ENCODE measurements at places on chromosomes 5 and 9.

- no peak for DNase-seq
Measured at GRCh38 chr5:143130613-143131305, 272.7 kb downstream of the NR3C1 start.

DNA sequence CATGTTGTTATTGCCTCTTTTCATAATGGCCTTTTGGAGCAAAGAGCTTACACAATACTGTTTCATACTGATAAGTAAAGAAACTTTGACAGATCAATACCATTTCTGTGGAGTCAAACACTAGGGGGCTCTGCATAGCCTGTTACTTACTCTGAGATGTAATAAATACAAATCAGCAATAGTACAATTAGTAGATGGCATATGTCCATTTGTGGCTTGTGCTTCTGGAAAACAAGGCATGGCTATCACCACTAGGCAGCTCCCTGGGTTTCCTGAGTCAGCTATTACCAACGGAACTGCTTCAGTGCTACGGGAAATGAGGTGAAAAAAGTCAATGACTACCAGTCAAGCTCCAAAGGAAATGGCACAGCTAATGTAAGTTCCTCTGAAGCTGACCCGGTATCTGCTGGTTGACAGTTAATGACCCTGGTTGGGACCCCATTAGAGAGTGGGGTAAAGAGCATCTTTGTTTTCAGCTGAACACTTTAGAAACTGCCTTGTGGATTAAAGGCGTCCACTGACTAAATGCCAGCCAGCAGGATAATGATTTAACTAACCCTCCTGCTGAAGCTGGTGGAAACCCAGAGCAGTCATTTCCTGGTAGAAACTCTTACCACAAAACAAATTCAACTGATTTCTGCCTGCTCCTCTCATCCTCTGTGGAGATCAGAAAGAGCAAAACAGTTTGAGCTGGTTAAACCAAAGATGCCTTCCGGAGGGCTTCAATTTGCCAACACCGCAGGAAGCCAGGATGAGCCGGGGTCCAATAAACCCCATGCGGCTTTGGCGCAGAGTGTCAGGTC is 69.0 kb upstream of the FAM169A start:
- DNase-seq = no peak

GRCh38 chr5:180950291-180950949 is 38.2 kb upstream of the BTNL3 start:
- no peak for DNase-seq

DNA sequence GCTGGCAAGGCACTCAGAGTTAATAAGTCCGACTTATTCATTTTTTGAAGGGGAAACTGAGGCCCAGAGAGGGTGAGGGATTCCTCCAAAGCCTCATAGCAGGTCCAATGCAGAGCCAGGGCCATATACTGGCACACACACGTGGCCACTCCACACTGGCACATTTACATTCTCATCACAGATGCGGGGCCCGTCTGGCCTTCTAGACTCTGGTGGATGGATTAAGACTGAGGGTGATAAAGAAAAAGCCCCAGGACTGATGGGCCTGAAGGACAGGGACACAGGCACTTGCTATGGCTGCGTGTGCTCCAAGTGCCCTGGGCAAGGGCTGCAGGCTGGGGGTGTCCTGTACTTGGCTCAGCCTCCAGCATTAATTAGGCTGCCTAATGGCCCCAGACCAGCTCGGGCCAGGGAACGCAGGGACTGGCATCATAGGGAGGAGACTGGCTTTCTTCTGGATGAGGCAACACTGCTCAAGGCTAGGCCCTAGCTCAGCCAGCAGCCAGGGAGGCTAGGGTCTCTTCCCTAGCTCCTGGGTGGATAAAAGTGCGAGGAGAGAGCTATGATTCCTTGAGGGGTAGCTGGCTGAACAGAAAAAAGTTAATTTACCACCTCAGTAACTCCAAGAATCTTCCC is 28.5 kb upstream of the CSF1R start:
- no peak for DNase-seq

DNA sequence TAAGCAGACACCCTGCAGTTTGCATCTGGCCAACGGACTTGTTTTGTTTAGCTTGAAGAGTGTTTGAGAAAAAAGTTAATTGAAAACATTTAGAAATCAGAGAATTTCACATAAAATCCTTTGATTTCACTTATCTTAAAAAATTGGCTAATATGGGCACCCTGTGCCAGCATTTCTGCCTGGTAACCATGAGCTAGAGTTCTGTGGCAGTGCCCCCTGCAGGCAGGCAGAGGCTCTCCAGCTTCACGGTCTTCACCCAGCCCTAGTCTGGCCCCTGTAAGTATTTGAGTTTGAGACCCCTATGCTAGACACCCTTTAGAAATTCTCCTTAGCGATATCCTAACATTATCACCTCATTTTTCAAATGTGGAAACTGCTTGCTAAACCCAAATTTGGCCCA is 18.8 kb upstream of the FANCC start:
- no peak for DNase-seq

DNA sequence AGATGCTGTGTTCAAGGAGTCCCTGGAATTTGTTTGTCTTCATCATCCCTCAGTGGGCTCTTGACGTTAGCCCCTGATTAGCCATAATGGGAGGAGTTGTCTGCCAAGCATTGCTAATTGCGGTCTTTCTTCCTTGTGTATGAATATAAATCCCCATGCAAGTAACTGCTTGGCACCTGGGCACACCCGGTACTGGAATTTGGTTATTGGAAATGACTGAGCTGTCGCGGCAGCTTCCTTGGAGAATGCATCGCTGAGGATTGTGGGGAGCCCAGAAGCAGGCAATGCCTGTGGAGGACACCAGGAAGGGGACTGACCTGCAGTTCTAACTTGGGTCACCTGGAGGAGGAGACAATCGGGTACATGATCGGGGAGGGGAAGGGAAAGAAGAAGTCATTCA is 53.3 kb upstream of the CTSL start:
- DNase-seq = no peak

DNA sequence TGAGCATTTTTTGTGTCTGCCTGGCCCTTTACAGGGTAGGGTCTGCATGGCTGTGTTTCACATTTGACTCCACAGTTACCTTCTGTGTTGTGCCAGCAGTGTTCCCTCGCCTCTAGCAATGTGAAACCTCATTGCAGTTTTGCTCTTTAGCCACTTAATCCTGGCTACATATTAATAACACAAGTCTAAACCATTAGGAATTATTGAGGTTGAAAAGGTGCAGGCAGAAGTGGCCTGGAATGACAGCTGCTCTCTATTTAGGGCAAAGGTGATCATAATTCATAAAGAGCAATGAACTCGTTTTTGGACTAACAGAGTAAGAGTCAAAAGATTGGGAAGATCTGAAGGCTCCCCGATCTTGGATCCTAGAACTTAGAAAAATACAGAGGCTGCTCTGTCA is 176.7 kb upstream of the RAD23B start:
- DNase-seq = no peak

GRCh38 chr5:37740331-37741066 is 99.3 kb downstream of the GDNF start:
- no peak for DNase-seq

GRCh38 chr9:33471361-33471760 is 2.4 kb downstream of the NOL6 start:
- DNase-seq = no peak

DNA sequence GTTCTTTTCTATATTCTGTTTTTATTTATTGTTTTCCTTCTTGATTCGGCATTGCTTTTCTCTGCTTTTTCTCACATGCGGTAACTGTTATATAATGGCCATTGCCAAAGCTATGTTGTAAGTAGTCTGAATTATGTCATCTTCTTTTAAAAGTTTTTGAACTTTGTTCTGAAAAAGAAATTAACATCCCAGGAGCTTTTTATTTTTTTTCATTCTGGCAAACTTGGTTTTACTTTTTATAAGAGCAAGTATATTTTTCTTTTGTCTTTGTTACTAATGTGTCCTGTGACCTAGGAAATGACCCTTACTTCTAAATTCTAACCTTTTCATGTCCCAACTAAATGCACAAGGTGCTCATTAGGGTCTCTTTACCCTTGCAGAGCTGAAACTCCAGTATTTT is 26.7 kb upstream of the IZUMO3 start:
- no peak for DNase-seq

GRCh38 chr9:98547606-98548005 is 161.1 kb downstream of the GABBR2 start:
- DNase-seq = no peak

- DNase-seq = no peak
Measured at GRCh38 chr5:136375920-136376319, 10.6 kb upstream of the TRPC7 start.

GRCh38 chr9:104779946-104780535 is 16.1 kb downstream of the NIPSNAP3B start:
- DNase-seq = no peak

- no peak for DNase-seq
Measured at GRCh38 chr9:108720191-108720642, 135.6 kb downstream of the ACTL7B start.

GRCh38 chr5:42518595-42519221 is 95.5 kb downstream of the GHR start:
- no peak for DNase-seq

GRCh38 chr5:37742111-37742510 is 97.7 kb downstream of the GDNF start:
- DNase-seq = no peak

DNA sequence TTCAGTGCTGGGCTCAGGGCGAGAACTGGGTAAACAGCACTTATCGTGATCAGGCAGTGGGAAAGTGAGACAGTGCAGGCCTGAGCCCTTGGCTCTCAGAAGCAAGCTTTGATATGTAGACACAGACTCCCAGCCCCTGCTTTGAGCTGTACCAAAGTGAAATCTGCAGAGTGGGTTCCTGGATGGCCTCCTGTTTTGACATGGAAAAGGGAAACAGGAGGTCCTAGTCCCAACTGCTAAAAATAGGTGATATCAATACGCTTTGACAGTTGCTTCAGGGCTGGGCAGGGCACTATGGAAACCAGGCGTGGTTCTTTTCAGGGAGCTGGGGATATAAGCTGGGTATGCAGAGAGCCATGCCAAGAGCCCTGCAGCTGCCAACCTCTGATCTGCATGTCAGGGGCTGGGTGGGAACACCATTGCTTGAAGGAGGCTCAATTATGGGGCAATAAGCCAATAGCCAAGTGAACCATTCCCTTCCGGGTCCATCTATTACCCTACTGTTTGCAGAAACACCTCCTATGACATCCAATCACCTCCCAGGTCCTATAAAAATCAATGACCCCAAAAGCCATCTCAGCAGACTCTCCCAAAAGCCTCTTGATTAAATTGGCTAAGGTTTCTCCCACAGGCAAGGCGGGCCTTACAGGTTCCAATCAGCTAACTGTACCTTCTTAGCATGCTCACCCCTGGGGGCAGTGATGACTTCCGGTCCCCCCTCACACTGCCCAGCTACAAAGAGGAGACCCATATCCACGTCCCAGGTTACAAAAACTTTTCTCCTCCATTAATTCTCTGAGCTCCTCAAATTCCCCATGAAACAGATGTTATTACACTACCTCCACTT is 45.8 kb downstream of the EPB41L4B start:
- DNase-seq = no peak

- no peak for DNase-seq
Measured at GRCh38 chr9:107631788-107632187, 142.2 kb upstream of the KLF4 start.

DNA sequence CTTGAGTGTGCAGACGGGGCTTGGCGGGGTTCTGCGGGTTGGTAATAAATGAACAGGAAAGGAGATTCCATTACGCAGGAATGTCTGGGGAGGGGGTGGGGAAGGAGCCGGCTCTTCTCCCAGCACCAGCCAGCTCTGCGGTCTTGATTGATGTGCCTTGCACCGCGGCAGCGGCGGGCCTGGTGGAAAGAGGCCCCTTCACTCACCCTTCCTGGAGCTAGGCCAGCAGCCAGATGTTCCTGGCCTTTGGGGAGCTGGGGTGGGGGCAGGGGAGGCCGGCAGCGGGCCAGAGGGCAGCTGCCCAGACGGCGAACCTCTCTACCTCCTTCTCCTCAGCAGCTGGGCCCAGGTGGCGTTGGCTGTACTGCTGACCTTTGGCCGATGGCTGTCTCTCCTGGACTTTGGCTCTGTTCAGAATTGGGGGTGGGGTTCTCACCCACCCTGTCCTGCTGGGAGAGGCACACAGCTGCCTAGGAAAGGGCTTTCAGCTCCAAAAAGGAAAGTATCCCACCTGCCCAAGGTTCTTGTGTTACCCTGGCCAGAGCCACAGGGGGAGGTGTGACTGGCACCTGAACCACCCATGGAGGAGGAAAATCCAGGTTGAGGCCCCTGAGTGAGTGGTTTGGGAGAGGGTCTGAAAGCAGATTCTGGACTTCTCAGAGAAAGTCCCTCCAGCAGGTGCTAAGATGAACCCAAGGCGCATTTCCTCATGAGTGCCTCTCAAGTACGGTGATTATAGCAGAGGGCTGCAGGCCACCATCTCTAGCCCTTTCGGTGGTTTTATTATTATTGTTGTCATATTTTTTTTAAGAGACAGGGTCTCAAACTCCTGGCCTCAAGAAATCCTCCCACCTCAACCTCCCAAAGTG is 58.0 kb upstream of the SYNPO start:
- no peak for DNase-seq

GRCh38 chr5:156883316-156883875 is 33.3 kb downstream of the PPP1R2B start:
- DNase-seq = no peak

- DNase-seq = no peak
Measured at GRCh38 chr9:68798423-68798822, 93.4 kb downstream of the PIP5K1B start.

GRCh38 chr9:27085456-27085855 is 23.6 kb upstream of the TEK start:
- DNase-seq = no peak

DNA sequence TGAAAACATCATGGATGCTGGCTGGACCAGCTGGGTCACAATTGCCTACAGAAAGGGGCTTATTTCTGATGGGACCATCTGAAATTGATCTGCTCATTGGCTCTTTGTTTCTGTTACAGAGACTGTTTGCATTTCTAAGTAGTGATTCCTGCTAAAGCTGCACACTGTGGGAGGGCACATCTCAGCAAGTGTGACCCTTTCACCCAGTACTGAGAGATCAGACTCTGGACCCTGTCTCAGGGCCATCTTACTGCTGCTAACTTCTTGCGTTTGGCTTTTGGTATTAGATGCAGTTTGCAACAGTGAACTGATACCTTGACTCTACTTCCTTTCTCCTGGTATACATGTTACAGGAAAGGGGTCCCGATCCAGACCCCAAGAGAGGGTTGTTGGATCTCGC is 24.5 kb upstream of the KDM4C start:
- no peak for DNase-seq

GRCh38 chr9:89789922-89790510 is 185.2 kb downstream of the GADD45G start:
- no peak for DNase-seq

- no peak for DNase-seq
Measured at GRCh38 chr9:87865626-87866025, 17.1 kb upstream of the SPATA31E1 start.

DNA sequence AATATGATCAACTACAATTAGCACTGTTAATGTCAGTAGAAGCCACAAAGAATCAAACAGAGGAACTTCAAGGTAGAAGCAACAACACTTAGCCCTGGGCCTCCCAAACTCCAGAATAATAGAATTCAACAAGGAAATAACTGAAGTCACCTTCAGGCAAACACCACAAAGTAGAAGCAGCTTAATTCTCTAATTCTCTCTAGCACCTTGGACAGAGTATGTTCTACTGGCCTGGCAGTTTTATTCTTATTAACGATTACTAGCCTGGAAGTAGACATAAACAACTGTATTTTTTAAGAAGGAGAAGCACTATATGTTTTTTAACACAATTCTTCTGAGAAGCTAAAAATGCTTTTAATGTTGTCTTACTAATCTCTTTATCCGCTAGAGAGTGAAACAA is 911.9 kb downstream of the DTWD2 start:
- DNase-seq = no peak

- no peak for DNase-seq
Measured at GRCh38 chr9:1386420-1386819, 336.3 kb downstream of the DMRT2 start.
